Activated CD8-positive, alpha-beta T cell treated with anti-CD3 and anti-CD28 coated beads for 36 hours (primary cell): ENCODE measurements at places on chromosomes 7 and 10. TPM values are rescaled to one million over a fixed set of nuclear protein-coding genes. Genes with fewer than 3 reads are reported as not detected.

The SLC26A5 gene
- not detected for total RNA-seq

The OR2F2 gene
- total RNA-seq, result not detected

The SLC26A4 gene
- total RNA-seq, result 1.0 TPM

- DNase-seq, result no peak
Measured at GRCh38 chr7:63233881-63234280, 764.8 kb upstream of the ZNF722 start.

GRCh38 chr10:98295401-98295811, 27.4 kb upstream of the LOXL4 start:
- no peak for DNase-seq

DNA sequence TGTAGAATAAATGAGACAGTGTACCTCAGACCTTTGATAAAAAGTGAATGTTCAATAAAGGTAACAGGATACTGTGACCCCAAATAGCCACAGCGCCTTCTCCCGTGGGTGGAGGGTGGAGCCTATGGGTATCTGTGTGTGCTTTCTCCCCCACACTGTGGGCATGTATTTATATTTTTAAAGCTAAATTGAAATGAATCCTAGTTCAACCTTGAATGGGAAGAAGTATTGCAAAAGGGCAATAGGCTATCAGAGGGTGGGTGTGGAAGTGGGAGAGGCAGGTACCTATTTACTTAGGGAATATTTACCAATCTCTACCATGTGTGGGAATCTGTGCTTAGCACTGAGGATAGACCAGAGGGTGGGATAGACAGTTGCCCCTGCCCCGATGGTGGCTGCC, 68.9 kb downstream of the PFKFB3 start:
- peak; percentile 72 for DNase-seq

DNA sequence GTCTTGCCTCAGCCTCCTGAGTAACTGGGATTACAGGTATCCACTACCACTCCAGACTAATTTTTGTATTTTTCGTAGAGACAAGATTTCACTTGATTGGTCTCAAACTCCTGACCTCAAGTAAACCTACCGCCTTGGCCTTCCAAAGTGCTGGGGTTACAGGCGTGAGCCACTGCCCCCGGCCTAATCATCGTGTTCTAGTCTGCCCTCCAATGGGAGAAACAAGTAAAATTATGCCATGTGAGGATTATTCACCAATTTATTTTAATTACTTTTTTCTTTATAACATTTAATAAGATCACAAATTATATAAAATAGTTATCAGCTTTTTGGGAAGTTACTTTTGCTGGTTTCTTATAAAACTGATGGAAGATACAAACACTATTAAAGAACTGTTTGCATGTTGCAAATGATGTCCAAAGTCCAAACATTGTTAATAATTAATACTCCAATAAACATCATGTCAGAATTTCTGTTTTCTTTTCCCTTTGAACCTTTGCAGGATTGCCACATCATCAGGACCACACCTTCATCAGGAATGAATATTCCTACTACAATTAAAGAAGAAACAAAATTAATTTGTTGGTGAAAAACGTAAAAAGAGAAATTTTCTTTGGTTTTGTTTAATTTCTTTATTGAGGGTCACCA, 786 bp upstream of the AKR1C4 start:
- no peak for DNase-seq
